ENCODE measurements at places on chromosomes 7 and 10.

- peak; percentile 9 for DNase-seq
Observed at GRCh38 chr7:29177963-29178600, 16.5 kb upstream of the CHN2 start.

GRCh38 chr7:116499168-116500077 lies at the start of gene CAV2:
Gene CAV2, plus strand, starts transcription at chr7:116499738. Its CDS starts 44 bp downstream, at chr7:116499782.
- DNase-seq = peak; percentile 28

DNA sequence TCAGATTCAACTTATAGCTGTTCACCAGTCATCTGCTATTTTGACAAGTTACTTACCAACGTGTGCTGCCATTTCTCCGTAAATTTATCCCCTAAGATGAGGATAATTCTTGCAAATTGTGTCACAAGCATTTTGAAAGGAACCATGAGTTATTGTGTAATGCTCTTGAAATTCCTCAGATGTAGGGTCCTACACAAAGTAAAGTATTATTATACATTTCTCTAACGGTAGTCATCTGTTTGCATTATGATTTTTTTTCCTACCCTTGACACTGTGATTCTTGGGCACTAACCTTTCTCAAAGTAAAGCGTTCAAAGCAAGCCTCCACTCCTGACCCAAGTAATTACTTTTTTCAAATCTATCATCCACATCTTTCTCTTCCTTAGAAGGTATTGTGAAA lies 8.1 kb downstream of the HERC4 start:
- DNase-seq = no peak

- DNase-seq = peak; percentile 32
Observed at GRCh38 chr7:6250364-6250833, 22.0 kb downstream of the CYTH3 start.

DNA sequence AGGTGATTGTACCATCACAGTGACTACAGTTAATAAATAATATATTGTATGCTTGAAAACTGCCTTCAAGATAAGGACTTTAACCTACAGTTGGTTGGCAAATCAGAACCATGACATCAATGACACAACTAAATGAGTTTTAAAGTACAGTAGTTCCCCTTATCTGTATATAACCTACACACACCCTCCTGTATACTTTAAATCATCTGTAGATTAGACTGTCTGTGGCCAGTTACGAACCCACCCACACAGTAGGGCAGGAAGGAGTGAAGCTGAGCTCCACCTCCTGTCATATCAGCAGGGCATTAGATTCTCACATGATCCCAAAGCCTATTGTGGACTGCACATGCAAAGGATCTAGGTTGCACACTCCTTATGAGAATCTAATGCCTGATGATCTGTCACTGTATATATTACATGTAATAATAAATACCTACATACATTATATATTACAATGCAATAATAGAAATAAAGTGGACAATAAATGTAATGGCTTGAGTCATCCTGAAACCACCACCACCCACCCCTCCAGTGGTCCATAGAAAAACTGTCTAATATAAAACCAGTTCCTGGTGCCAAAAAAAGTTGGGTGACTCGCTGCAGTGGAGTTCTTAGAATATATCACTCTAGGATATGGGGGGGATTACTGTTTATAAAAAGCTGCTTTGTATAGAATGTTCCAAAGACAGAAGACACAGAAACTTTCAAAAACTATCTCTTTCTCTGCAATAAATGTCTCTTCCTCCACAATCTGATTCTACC lies 5.6 kb downstream of the TPK1 start:
- DNase-seq = no peak

DNA sequence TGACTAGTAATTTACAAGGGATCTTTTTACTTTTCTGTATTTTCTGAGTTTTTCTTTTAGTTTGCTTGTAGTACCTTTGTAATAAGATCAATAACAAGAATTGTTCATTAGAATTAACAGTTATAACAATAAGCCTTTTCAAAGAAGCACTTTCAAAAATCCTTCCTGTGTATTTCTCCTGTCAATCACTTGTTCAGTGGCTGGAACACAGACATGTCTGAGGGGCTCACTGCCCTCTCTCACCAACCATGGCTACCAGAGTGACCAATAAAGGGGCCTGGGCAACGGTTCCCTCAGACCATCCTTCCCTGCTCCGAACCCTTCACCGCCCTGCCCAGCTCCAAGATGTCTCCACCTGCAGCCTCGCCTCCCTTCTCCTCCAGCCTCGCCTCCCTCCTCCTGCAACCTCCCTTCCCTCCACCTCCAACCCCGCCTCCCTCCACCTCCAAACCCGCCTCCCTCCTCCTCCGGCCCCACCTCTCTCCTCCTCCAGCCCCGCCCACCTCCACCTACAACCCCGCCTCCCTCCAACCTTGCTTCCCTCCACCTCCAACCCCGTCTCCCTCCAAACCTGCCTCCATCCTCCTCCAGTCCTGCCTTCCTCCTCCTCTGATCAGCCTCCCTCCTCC lies 353.4 kb downstream of the TNS3 start:
- no peak for DNase-seq

Data from natural killer cell (primary cell).